Activated CD8-positive, alpha-beta memory T cell treated with anti-CD3 and anti-CD28 coated beads, Interleukin-2, amount 50 U/mL, for 4 hours (primary cell): ENCODE measurements at places on chromosomes 5 and 9.

- DNase-seq, result no peak
Observed at GRCh38 chr9:93950619-93951601, 4.2 kb downstream of the BARX1 start.

DNA sequence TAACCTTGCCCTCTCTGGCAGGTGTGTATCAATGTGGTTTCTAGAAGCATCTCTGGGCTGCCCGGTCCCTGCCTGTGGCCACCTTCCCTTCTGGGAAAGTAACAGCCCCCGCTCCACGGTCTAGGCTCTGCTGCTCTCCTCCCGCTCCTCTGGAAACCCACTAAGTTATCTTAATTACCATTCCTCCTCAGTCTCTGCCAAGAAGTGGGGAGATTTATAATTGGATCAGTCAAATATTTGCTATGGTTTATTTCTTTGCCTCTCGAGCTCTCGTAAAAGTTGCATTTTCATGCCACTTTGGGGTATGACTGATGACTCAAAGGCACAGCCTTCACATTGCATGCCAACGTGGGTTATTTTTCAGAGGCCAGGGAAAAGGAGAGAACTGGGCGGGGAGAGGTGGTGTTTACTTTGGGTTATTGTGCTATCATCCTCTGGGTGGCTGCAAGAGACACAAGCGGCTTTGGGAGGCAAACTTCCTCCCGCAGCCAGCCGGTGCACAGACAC lies 205.3 kb upstream of the WWC1 start:
- no peak for DNase-seq

GRCh38 chr9:134846187-134846586 lies 34.4 kb upstream of the FCN2 start:
- no peak for DNase-seq

- DNase-seq, result no peak
Observed at GRCh38 chr5:60210810-60211209, 317.3 kb upstream of the PDE4D start.

DNA sequence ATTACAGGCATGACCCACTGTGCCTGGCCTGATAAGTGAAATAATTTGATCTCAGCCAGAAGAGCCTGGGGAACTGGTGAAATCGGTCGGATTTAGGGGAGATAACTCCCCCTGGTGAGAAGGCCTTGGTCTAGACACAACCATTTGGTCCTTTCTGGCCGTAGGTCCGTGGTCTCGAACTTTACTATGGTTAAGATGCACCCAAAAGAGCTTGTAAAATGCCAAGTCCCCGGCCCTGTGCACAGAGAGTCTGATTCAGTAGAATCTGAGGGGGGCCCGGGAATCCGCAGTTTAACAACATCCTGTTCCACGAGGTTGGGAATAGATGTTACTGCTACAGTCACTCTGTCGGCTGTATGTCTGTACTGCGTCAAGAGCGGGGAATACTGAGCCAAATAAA lies 140.7 kb downstream of the C9orf50 start:
- DNase-seq, result no peak

- DNase-seq, result no peak
Observed at GRCh38 chr5:160231783-160232342, 2.6 kb downstream of the FABP6 start.

DNA sequence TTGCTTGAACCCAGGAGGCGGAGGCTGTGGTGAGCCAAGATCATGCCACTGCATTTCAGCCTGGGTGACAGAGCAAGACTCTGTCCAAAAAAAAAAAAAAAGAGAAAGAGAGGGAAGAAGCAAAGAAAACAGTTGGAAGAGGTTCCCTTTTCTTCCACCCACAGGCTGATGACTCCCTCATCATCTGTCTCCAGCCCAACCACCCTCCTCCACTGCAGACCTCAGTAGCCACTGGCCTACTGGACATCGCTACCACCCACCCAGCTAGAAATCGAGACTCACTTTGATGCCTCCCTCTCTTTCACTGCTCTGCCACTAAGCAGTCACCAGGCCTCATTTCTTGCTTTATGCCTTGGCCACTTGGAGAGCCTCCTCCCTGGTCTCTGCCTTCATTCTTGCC lies 71.2 kb downstream of the NIPSNAP3B start:
- DNase-seq, result no peak
